Naive thymus-derived CD8-positive, alpha-beta T cell (primary cell): ENCODE measurements at places on chromosomes 3 and 15.

DNA sequence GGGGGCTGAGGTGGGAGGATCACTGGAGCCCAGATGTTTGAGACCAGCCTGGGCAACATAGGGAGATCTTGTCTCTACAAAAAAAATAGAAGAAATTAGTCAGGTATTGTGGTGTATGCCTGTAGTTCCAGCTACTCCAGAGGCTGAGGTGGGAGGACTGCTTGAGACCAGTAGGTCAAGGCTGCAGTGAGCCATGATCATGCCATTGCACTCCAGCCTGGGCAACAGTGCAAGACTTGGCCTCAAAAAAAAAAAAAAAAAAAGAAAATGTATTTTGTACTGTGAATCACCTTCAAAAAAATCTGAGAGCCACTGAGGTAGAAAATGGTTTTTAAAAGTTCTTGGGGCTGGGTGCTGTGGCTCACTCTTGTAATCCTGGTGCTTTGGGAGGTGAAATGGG, 4.6 kb downstream of the SNX4 start:
- H3K27ac ChIP-seq, result no peak overlapping the region
- H3K4me1 ChIP-seq, result peaks cover 63% of the 10 kb centered on the region
- no peaks in the 10 kb centered on the region for H3K27me3 ChIP-seq
- H3K4me3 ChIP-seq, result no peak overlapping the region
- no peak for DNase-seq

DNA sequence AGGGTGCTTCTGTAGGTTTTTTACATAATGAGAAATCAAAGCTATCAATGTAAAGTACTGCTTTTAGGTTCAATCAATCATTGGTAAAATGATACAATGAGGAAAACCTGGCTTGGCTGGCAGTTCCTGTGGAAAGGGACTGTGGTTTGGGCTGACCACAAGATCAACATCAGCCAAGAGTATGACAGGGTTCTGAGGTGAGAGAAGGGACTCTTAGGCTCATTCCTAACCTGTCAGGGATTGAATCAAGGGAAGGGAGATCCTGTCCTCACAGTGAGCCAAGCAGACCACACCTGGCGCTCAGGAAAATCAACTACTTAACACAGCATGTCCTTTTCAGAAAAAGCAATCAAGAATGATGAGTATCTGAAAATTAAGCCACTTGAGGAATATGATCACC, 111.1 kb downstream of the MAGI1 start:
- peaks cover 6% of the 10 kb centered on the region for H3K27me3 ChIP-seq
- no peak overlapping the region for H3K27ac ChIP-seq
- no peak for DNase-seq
- H3K4me1 ChIP-seq, result no peaks in the 10 kb centered on the region
- H3K4me3 ChIP-seq, result no peak overlapping the region

DNA sequence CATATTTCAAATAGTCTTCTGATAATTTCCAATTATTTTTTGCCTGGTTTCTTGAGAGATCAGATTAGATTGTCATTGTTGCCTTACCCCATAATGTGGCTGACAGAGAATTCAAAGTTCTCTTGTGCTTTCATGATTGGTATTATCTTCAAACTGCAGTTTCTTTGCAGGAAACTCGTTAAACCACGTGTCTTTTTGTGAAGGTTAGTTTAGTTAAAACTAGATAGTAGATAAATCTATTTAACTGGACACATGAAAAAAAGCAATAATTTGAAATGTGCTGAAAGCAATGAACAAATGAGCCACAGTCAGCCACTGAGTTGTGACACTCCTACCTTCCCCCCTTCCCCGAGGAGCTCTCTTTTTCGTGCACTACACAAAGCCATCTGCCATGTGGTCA, 327.5 kb upstream of the UMPS start:
- no peak for DNase-seq
- H3K27ac ChIP-seq, result no peak overlapping the region
- no peaks in the 10 kb centered on the region for H3K4me1 ChIP-seq
- no peaks in the 10 kb centered on the region for H3K36me3 ChIP-seq
- H3K4me3 ChIP-seq, result no peak overlapping the region

DNA sequence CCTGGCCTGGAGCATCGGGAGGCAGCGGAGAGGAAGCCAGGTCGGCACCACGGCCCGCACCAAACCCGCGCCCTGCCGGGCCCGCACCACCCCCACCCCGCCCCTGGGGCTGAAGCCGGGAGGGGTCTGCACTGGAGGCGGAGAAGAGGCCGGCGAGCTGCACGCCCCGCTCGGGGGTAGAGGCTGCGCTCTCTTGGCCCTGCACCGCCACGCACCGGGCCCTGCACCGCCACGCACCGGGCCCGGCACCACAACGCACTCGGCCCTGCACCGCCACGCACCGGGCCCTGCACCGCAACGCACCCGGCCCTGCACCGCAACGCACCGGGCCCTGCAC, 41.4 kb downstream of the MUC20 start:
- no peak overlapping the region for H3K4me3 ChIP-seq
- peaks cover 10% of the 10 kb centered on the region for H3K27me3 ChIP-seq
- H3K27ac ChIP-seq, result no peak overlapping the region
- peaks cover 15% of the 10 kb centered on the region for H3K4me1 ChIP-seq
- no peak for DNase-seq

DNA sequence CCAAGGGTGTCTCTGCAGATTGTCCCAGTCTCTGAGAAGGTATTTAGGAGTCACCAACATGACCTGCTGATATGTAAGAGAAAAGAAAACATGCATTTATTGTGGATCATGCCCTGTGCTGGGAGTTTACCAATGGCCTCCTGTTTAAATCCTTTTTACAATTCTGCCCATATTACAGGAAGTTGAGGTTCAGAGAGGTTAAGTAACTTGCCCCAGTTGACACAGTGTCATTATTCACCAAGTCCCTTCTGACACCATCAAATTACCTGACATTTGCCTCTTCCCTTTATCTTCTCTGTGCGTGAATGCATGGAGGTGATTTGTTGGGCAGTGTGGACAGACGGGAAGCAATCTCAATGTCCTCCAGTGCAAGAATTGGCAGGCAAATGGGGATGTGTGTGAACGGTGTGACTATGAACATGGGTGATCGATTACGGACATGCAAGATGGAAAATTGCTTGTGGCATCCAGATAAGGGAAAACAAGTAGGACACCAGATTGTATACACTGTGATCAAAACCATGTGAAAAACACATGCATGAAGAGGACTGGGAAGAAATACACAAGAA, 27.3 kb downstream of the ZNF710 start:
- no peaks in the 10 kb centered on the region for H3K27me3 ChIP-seq
- no peak overlapping the region for H3K27ac ChIP-seq
- H3K4me3 ChIP-seq, result no peak overlapping the region
- no peaks in the 10 kb centered on the region for H3K36me3 ChIP-seq
